ENCODE measurements at places on chromosomes 2 and 18. TPM values are rescaled to one million over a fixed set of nuclear protein-coding genes. Genes with fewer than 3 reads are reported as not detected.

ARHGEF33 gene
- total RNA-seq, result 0.29 TPM

ARHGEF4 gene
- total RNA-seq, result 3.6 TPM

DNA sequence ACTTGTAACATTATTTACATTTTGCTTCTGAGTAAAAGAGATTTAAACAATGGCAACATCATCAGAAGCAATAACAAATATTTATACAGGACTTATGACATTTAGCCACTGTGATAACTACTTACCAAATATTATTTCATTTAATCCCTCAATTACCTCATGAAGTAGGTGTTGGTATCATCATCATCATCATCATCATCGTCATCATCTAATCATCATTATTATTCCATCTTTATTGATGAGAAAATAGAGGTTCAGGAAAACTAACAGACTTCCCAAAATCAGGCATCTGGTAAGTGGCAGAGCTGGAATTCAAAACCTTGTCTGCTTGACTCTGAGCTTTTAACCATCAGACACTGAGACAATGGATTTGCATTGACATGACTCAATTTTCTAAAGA is 204.4 kb downstream of the NCKAP5 start:
- H3K4me1 ChIP-seq, result peaks cover 12% of the 10 kb centered on the region
- no peaks in the 10 kb centered on the region for H3K36me3 ChIP-seq
- DNase-seq, result no peak

GRCh38 chr2:178377046-178377445 is 73.9 kb downstream of the PRKRA start:
- H3K27me3 ChIP-seq, result no peaks in the 10 kb centered on the region
- no peak overlapping the region for H3K27ac ChIP-seq
- H3K4me1 ChIP-seq, result no peaks in the 10 kb centered on the region
- no peak for DNase-seq
- no peak overlapping the region for H3K4me3 ChIP-seq

- DNase-seq, result no peak
- H3K27me3 ChIP-seq, result peaks cover 5% of the 10 kb centered on the region
Measured at GRCh38 chr2:25068217-25068616, 26.3 kb downstream of the EFR3B start.

DNA sequence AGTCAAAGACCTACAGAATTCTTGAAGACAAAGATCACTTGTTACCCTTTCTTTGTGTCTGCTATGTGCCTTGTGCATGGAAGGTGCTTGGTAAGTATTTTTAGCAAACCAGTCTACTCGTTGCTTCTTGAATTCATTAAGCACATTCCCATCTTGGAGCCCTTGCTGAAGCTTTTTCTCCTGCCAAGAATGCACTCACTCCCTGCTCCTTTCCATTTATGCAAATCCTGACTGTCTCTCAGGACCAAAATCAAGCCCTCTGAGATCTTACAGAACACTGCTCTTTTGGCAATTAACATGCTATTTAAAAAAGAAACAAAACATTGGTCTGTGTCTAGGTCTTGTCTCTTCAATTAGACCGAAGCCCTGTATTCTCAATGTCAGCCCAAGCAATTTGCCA is 75.8 kb downstream of the CLHC1 start:
- H3K4me1 ChIP-seq, result peaks cover 65% of the 10 kb centered on the region
- DNase-seq, result no peak
- H3K27ac ChIP-seq, result peak overlapping the region; percentile 82

- H3K27ac ChIP-seq, result no peak overlapping the region
- DNase-seq, result peak; percentile 11
- peaks cover 20% of the 10 kb centered on the region for H3K4me1 ChIP-seq
- no peaks in the 10 kb centered on the region for H3K36me3 ChIP-seq
Measured at GRCh38 chr2:240925191-240925567, 19.0 kb downstream of the CROCC2 start.
